Motor neuron (in vitro differentiated cells): ENCODE measurements at places on chromosomes 6 and 20. TPM values are rescaled to one million over a fixed set of nuclear protein-coding genes. Genes with fewer than 3 reads are reported as not detected.
A peak's percentile ranks its signal among the peaks of the same experiment; 100 is the strongest.

DNA sequence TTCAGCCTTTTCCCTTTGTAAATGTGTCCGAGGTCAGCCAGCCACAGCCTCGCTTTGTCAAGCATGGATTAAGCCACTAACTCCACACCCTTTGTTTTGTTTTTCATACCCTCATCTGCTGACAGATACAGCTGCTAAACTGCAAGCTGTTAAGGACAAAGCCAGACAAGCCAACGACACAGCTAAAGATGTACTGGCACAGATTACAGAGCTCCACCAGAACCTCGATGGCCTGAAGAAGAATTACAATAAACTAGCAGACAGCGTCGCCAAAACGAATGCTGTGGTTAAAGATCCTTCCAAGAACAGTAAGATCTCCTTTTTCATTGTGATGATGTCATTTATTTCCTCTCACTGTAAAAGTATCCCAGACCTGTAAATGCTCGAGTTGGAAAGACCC lies 269.3 kb downstream of the ARHGAP18 start:
- ATAC-seq: peak; percentile 37

DNA sequence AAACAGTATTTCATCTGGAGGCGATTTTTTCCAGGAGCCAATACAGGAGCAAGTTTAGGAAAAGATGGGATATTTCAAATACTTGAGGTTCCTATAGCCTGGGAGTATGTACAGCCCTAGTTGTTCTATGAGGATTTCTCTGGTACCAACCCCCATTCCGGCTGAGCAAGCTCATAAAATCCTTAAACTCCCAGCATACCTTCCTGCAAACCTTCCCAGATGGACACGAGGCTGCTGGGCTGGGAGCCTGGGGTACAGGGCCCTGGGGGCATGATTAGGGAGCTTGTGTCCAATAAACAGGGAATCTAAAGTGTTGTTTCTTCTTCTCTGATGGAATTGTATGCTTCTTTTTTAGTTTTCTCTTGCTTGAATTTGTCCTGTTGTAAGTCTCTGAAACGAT lies 1.5 kb downstream of the PRRC2A start:
- ATAC-seq: no peak

DNA sequence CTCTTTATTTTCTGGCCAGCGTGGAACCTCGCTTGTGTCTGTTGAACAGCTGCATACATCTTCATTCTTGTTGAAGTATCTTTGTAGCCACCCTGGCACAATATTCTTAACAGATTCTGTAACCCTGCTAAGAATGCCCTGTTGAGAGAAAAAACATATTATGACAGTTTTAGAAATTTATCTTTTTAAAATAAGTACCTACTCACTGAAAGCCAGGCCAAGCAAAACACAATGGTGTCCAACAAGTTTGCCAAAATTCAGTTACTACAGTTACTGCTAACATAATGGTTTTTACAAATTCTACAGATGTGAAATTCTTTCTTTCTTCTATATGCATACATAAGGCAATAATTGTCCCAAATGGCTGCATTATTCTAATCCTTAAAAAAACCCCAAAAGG lies 18.2 kb downstream of the NUP153 start:
- ATAC-seq: no peak

DNA sequence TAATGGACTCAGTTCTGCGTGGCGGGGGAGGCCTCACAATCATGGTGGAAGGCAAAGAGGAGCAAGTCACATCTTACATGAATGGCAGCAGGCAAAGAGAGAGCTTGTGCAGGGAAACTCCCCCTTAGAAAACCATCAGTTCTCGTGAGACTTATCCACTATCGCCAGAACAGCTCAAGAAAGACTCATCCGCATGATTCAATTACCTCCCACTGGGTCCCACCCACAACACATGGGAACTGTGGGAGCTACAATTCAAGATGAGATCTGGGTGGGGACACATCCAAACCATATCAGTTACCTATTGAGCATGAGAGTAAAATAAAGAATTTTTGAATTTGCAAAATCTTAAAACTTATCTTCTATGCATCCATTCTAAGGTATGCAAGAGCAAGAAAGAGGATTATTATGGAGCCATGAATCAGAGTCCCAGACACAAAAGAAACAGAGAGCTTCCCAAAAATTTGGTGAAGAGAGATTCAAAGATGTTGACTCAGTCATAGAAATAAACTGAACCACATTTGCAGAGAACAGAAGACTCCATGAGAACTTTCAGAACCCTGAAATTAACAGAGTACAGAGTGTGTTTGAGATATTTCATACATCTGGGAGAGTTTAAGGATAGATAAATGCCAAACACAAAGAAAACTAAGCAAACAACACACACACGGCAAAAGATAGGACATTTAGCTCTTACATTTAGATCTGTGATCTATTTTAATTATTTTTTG lies 17.1 kb upstream of the MOXD1 start:
- no peak for ATAC-seq

DNA sequence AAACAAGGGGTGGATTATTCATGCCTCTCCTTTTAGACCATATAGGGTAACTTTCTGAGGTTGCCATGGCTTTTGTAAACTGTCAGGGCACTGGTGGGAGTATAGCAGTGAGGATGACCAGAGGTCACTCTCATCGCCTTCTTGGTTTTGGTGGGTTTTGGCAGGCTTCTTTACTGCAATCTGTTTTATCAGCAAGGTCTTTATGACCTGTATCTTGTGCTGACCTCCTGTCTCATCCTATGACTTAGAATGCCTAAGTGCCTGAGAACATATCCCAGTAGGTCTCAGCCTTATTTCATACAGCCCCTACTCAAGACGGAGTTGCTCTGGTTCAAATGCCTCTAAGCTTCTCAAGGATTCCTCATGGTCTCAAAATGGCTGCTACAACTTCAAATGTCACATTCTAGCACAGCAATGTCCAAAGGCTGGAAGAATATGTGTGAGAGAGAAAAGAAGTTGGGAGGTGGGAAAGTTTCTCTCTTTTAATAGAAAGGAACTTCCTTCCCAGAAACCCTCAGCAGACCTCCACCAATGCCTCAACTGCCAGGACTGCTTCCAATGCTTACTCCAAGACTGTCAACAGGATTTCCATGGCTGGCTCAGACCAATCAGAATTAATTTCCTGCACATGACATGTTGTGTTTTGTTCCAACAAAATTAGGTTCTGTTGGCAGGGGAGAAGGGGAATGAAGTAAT lies 46.6 kb upstream of the SLC9A8 start:
- ATAC-seq: no peak

DNA sequence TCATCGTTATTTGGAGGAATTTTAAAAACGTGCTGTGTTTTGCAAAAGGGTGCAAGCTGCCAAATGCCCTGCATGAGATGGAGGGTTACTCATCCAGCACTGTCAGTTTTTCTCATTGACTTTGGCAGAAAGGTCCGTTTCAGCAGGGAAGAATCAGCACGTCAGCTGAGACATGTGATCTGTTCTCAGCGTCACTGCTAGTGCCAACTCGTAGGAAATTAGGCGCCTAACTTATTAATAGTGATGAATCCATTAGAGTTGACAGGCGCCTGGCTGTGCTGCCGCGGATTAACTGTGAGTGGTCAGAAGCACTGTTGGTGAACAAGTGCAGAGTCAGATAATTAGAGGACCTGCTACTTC lies 175.5 kb upstream of the FOXQ1 start:
- ATAC-seq: peak; percentile 24

- no peak for ATAC-seq
Measured at GRCh38 chr6:89858041-89858440, 28.4 kb downstream of the CASP8AP2 start.

DNA sequence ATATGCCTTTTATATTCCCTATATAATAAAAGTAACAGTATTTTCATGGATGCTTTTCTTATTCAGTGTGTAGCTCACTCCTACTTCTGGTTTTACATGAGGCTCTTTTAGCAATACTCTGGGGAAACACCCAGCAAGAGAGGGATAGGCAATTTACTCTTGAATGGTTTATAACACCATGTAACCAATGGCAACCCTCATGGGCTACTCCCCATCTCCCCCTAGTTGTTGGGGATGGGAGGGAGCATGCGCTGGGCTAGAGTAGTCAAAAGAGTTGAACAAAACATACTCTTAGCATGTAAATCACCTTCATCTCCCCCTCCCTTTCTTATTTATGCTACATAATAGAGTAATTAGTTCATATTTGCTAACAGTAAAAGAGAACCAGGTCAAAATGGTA lies 140.1 kb upstream of the LRFN2 start:
- ATAC-seq: peak; percentile 79

GRCh38 chr6:111764238-111765175 lies 108.7 kb downstream of the FYN start:
- ATAC-seq: peak; percentile 68

DNA sequence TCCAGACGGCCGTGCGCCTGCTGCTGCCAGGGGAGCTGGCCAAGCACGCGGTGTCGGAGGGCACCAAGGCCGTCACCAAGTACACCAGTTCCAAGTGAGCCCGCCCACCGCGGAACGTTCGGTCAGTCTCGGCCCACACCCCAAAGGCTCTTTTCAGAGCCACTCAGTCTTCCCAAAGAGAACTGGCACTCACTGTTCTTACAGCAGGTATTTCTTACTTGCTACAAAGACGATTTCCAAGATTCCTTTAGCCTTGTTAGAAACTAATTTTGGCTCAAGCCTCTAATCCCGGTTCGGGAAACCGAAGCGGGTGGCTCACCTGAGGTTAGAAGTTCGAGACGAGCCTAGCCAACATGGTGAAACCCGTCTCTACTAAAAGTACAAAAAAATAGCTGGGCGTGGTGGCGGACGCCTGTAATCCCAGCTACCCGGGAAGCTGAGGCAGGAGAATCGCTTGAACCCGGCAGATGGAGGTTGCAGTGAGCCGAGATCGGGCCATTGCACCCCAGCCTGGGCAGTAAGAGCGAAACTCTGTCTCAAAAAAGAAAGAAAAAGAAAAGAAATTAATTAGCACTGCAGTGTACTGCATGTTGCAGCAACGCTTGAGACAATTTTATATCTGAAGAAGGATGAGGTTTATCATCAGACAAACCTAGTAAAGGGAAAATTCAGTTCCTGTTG lies 73.1 kb downstream of the OR2B2 start:
- ATAC-seq: peak; percentile 7

DNA sequence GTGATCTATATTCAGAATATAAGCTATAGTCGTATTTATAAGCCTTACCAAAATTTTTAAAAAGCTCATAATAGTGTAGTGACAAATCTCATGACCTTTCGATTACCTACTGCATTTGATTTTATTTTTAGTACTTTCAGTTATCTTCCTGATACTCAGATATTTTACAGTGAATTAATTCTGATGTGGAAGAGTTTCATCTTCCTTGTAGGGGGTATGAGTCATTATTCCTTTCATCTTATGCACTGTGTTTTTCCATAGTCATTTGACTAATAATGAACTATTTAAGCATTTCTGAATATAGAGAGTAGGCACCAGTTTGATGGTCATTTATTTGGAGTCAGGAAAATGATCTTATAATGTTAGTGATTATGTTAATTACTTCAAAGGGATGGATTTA lies 36.4 kb downstream of the HDGFL1 start:
- no peak for ATAC-seq

DNA sequence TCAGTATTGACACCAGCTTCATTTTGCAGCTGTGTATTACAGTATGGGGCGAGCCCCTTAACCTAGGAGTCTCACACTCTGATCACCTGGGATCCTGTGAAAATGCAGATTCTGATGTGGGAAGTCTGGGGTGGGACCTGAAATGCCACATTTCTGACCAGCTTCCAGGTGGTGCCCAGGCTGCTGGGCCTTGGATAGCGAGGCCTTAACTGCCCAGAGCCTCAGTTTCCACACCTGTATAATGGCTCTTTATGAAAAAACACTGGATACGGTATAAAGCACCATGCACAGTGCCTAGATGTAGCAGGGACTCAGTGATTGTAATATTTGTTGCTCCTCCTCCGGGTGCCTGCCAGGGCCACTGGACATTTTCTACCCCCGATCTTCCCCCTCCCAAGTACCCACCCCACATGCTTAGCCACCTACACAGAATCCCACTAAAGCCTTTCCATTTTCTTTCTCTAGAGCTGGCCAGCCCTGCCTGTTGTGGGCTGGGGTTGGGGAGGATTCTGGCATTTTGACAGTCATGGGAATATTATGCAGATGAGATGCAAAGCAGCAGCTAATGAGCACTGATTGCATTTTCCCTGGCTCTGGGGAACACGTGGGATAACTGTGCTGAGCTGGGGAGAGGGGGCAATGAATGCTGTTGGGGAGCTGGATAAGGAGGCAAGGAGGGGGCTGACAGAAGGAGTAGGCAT lies 44.8 kb downstream of the SPDEF start:
- ATAC-seq: no peak

DNA sequence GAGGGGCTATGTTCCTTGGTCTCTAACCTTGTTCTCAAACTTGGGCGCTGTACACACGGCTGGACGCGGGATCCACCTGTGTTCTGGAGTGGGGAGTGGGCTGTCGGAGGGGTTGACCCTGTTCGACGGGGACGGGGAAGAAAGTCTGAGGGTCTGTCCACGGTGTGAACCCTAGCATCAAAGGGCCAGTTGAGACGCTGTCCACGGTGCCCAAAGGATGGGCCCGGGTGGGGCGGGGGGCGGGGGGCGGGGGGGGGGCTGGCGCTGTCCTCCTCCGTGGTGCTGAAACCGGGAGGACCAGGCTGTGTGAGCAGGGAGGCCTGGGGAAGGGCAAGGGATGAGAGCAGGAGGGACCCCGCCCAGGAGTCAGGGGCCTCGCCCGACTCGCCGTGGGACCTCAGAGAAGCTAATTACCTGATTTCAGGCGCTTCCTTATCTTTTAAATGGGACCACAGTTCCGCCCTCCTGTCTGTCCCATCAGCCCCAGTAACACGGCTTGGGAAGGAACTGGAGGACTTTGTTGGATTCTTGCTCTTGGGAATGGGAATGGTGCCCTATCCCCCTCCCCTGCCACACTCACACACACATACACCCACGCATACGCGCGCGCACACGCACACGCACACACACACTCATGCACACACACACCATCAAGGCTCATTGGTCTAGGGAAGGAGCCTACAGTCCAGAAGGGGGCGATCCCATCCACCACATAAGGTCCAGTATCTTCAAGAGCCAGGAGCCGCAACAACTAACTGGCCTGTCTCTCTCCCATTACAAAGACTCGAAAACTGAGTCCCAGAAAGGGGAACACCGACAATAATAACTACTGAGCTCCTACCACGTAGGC lies 1.0 kb upstream of the VSTM2L start:
- no peak for ATAC-seq

- no peak for ATAC-seq
Measured at GRCh38 chr6:45086360-45087084, 241.6 kb upstream of the RUNX2 start.

- no peak for ATAC-seq
Measured at GRCh38 chr6:115839583-115840181, 221.0 kb downstream of the FRK start.

- no peak for ATAC-seq
Measured at GRCh38 chr20:18904192-18904591, 90.6 kb downstream of the SCP2D1 start.

- ATAC-seq: no peak
Measured at GRCh38 chr6:133315811-133316210, 74.7 kb downstream of the EYA4 start.

- ATAC-seq: peak; percentile 73
Measured at GRCh38 chr6:16043171-16044135, 85.4 kb upstream of the MYLIP start.

CDKN1A gene
- 44.3 and 45.7 TPM in 2 replicates for total RNA-seq

KCNB1 gene
- 11.5 and 21.4 TPM in 2 replicates for total RNA-seq

C6orf132 gene
- 0.23 and 0.31 TPM in 2 replicates for total RNA-seq

ZSCAN23 gene
- 8.2 and 9.6 TPM in 2 replicates for total RNA-seq

VEGFA gene
- 182 and 237 TPM in 2 replicates for total RNA-seq

PSORS1C1 gene
- 4.1 and 6.2 TPM in 2 replicates for total RNA-seq

EYS gene
- total RNA-seq: 1.2 and 1.3 TPM in 2 replicates

SLC24A3 gene
- 8.9 and 11.3 TPM in 2 replicates for total RNA-seq

PGC gene
- total RNA-seq: not detected in 2 replicates

IRF4 gene
- 0.19 TPM in 1 of 2 replicates, not detected in the other for total RNA-seq
